ENCODE measurements at places on chromosomes 2 and 18.

- no peak for DNase-seq
Observed at GRCh38 chr2:205216580-205216979, 465.7 kb upstream of the NRP2 start.

- DNase-seq = peak; percentile 15
Observed at GRCh38 chr2:174522553-174522952, 35.7 kb upstream of the GPR155 start.

DNA sequence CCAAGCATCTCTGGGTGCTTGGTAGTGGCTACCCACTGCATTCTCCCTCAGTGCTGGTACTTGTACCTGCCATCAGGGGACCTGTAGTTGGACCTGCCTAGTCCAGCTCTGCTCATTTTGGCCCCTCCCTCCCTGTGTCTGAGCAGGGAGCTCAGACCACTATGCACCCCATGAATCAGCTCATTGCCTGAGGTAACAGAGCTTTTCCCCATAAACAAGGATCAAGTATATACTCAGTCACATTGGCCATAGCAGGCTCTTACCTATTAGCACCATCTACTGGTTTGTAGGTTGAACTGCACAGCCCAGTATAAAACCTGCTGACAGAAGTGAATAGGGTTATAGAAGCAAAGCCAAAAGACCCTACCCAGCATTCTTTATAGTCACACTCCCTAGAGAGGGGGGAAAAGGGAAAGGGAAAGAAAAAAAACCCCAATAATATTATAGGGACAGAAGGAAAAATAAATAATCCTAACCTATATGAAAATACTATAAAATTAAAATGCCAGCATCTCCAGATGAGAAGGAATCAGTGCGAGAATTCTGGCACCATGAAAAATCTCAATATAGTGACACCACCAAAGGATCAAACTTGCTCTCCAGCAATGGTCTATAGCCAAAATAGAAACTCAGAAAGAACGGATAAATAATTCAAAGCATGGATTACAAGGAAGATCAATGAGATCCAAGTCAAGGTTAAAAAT, 6.9 kb upstream of the FLACC1 start:
- peak; percentile 64 for DNase-seq

DNA sequence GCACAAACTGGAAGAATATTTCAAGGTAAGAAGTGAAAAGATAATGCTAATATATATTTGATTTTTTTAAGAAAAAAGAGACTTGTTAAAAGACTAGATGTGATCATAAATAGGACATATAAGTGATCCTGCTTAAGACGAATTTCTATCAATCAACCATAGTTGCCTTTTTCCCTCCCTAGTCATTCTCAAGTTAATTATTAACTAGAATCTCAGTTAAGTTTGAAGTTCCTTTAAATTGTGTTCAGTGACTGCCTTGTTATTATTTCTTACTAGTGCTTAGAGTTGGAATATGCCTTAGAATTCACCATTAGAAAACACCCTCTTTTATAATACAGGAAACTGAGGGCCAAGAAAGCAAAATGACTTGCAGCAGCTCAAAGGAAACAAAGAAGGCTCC, 141.5 kb upstream of the SP5 start:
- DNase-seq = no peak

GRCh38 chr18:8283891-8284585, 325.2 kb upstream of the RAB12 start:
- peak; percentile 54 for DNase-seq

DNA sequence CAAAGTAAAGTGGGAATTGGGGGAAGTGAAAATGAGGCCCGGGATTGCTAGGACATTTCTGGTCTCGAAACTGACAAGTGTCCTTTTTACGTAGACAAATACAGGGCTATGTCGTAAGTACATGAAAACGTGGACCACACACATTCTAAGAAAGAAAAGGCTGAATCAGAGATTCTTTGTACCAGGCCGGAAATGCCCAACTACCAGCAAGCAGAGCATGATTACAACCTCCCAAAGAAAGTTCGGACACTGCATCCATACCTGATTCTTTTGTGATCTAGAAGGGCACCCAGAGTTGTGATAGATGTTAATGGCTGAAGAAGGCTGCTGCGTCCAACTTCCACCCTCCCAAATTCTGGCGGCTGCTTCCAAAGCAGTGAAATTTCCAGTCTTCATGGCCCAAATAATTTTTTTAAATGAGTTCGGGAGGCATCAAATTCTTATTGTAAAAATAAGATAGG, 1.7 kb downstream of the RBMS1 start:
- peak; percentile 76 for DNase-seq

GRCh38 chr2:217964275-217965161, 38.3 kb downstream of the TNS1 start:
- no peak for DNase-seq

DNA sequence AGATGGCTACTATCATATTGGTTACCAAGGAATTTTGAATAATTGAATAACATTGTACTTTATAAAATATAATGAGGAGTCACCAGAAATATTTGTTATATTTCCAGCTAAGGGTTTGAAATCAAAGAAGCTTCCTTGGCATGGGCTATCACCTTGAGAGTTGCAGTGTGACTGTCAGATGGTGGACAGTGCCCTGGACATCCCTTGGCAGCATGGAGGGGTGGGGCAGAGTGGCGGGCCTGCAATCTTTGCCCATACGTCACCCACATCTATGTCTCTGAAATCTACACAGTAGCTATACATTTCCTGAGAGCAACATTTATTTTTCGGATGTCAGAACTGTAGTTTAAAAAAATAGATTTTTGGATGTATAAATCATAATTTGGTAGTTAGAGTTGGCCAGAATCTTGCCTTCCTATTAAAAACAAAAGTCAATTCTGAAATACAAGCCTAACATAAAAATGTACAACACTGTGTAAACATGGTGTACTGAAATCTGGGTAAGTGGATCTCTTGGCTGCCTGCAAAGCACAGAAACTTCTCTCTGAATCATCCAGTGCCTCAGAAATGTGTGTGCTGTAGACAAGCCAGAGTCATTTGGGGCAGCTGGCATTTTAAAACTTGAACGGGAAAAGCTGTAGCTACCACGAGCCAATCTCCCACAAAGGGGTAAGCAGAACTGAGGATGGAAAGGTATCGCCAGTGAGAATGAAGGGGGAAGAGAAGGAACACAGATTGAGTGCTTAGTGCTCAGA, 124.2 kb upstream of the ARHGAP28 start:
- DNase-seq = no peak

DNA sequence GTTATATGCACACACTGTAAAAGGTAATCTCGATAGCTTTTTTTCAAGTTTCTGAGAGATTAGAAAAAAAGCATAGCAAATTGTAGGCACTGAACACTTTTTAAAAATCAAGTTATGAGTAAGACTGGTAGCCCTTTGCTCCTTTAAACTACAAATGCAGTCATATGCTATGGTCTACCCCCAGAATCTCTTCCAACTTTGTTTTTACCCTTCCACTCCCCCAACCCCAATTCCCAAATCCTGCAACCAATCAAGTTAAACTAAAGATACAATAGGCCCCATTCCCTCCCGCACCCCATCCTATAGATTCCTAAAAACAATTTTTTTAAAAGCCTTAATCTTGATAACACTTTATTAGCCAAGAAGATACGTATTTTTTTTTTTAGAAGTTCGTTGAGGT, 752 bp upstream of the BAZ2B start:
- no peak for DNase-seq

- no peak for DNase-seq
Observed at GRCh38 chr2:3647831-3648651, 10.0 kb upstream of the ALLC start.

DNA sequence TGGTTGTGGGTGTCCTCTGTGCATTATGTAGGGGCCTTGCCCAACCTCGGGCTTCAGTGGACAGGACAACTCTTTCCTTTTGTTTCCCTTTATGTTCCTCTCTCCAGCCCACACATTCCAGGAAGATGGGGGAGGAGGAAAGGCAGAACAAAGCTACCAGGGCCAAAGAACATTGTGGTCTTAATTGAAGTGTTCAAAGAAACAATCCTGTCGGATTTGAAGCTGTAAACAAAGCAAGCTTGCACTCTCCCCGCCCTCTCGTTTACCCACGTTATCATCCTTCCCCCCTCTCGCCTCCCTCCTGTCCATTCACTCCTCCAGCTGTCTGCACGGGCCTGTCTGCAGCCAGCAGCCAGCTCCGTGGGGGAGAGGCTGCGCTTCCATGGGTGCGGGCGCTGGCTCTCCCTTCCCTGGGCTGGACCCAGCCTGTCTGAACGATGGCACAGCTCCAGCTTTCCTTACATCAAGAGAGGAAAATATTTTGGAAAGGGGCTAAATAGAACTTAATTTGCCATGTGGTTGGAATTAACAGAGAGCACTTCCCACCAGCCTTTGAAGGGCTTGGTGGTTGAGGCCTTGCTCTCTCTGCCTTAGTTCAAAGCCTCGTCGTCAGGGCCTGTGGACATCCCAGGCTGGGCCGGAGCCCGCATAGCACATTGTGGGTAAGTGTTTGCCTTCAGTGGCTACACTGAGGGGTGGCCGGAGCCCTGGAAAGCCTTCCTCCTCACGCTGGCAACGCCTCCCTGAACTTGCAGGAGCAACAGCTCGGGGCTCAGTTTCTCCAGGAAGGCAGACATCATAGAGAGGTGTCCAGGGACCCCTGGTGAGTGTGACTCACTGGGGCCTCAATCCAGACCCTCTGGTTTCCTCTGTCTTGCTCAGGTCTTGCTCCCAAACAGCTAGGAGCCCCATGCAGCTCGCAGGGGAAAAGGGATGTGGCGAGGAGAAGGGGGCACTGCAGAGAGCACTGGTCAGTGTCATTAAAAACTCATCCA, 60.6 kb upstream of the HS6ST1 start:
- DNase-seq = peak; percentile 91

- DNase-seq = no peak
Observed at GRCh38 chr2:42949125-42949524, 156.7 kb upstream of the HAAO start.

- no peak for DNase-seq
Observed at GRCh38 chr2:3319745-3320566, 57.7 kb downstream of the EIPR1 start.

GRCh38 chr18:62991959-62992358, 276.6 kb downstream of the PHLPP1 start:
- DNase-seq = no peak

- DNase-seq = no peak
Observed at GRCh38 chr2:165793779-165794535, at the start of gene GALNT3. Gene GALNT3 (minus strand): TSS chr2:165794247. CDS start chr2:165770700, 23,547 bp downstream.

- DNase-seq = no peak
Observed at GRCh38 chr2:57878866-57879210, 167.8 kb upstream of the VRK2 start.

- no peak for DNase-seq
Observed at GRCh38 chr18:48836231-48836805, 114.4 kb downstream of the SMAD7 start.

DNA sequence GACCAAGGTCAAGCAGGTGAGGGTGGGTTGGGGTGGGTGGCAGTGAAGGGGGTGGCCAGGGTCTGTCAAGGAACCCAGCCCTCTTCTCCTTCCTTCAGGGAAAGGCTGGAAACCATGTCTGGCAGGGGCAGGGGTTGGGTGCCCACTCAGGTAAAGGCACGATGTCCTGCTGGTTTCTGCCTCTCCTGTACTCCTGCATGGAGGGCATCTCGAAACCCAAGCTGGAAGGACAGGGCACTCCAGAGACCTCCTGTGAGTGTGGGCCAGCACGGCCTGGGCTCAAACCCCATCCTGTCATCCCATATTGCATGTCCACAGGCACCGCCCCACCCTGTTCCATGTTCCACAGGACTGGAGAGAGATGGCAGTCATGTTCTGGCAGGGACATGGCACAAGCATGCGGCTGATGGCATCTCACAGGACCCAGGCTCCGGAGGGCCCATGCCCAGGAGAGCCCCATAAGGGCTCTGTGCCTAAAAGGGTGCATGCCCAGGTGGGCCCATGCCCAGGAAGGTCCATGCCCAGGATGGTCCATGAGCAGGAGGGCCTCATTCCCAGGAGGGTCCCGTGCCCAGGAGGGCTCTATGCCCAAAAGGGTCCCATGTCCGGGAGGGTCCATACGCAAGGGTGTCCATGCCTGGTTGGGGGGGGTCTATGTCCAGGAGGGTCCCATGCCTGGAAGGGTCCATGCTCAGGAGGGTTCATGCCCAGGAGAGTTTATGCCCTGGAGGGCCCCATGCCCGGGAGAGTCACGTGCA, 6.4 kb downstream of the GPR35 start:
- DNase-seq = no peak

DNA sequence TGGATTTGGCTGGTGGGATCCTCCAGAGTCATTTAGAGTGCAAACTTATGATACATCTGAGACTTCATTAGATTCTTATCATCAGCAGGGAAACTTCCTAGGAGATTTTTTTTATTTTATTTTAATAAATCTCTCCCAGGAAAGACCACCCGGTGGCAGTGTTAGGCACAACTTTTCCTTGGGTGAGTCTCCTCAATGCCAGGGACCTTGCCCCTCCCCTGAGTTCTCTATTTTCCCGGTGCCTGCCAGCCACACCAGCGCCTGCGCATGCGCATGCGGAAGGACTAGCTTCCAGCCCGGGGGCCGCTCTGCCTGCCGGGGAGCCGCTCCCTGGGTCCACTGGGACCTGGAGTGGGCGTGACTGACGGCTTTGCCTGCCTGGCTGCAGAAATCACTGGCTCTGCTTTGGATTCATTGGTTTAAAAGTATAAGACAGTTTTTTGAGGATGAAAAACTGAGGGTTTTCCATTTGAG, 86.6 kb downstream of the TMEM182 start:
- no peak for DNase-seq

- DNase-seq = no peak
Observed at GRCh38 chr2:238972146-238972445, 124.2 kb downstream of the TWIST2 start.

GRCh38 chr2:230661072-230661957, 51.3 kb upstream of the CAB39 start:
- no peak for DNase-seq

GRCh38 chr2:44746856-44747615, 194.5 kb upstream of the SIX3 start:
- DNase-seq = no peak

- no peak for DNase-seq
Observed at GRCh38 chr2:45987856-45988255, 309.4 kb upstream of the EPAS1 start.

DNA sequence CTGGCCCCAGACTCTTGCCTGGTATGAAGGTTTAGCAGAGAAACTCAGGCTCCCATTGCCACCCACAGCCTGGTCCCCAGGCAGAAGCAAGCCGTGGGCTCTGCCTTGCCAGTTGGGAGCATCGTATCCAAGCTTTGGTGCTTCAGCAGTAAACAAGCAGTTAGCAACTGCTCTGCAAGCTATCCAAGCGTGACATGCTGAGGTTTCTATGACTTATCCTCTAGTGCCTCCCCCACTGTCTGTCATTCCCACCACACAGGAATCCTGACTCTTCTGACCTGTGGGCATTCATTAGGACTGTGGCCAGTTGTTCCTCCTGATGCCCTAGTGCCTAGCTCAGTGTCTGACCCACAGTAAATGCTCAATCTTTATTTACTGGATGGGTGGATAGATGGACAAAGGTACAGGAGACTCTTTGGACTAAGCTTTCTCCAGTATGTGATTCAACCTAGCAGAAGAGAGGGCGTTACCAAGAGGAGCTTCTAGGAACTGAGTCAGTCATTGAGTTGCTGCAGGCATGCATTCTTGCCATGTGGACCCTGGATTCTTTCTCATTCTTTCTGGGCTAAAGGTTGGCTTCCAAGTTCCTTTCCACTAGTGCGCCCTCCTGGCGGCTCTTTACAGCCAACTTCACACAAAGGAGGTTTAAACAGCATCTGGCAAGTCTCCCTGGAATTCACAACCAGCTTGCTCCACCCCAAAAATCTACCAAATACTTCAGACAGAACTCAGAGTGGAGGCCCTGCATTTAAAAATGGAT, 40.6 kb upstream of the MRPL19 start:
- peak; percentile 61 for DNase-seq

All from fibroblast of villous mesenchyme (primary cell).